A549 (cell line): ENCODE measurements at places on chromosomes 11 and 22. TPM values are rescaled to one million over a fixed set of nuclear protein-coding genes. Genes with fewer than 3 reads are reported as not detected.

DNA sequence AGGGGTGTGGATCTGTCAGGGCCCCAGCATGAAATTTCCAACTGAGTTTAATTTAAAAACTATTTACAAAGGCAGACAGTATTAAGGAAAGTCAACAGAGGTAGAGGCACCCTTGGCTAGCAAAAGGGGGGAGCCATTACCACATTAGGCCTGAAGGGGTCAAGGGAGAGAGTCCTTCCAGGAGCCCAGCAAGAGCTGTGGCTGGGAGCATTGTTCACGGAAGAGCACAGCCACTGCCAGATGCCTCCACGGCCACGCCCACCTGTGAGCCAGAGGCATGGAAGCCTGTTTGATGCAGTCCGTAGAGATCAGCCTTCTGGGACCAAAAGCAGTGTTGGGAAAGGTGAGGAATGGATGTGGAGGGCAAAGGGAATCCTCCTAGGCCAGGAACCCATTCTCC lies 102.6 kb downstream of the GALNT18 start:
- no peak for DNase-seq

- DNase-seq = no peak
Measured at GRCh38 chr11:2643746-2644145, 56.0 kb downstream of the KCNQ1OT1 start.

OR52A1 gene
- polyA plus RNA-seq = not detected in 3 replicates

DNA sequence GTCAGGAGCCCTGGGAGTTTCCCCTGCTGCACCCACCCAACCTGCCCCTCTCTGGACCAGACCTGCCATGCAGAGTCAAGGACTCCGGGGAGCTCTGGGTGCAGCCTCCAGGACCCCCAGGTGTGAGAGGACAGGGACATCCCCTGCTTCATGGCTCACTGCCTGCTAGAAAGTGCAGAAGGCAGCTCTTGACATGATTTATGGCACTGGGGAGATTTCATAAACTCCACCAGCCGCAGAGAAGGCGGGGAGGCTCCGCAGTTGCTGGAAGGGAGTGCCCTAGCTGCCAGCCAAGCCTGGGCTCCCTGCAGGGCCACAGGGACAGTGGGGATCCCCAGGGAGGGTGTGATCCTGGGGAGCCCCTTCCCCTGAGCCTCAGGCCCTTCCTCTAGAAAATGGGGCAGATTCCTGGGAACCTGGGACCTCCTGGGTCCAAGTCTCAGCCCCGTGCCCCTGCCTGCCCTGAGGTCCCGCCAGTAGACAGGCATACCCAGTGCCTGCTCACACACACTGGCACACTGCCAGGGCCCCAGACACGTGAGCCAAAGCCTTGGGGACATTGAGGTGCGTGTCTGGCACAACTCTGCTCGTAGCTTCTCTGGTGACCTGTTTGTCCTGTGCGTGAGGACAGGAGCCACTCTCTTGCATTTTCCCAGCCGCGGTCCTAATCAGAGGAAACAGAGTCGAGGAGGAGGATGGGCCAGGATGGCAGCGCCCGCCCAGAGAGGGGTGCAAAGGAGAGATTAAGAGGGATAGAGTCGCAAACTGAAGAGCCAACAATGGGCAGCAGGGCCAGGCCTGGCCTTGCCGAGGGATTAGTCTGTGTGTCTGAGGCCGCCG lies 13.8 kb downstream of the CABP7 start:
- no peak for DNase-seq

GRCh38 chr22:37314315-37315074 lies 32.2 kb downstream of the CYTH4 start:
- DNase-seq = no peak

C11orf21 gene
- not detected in 3 replicates for polyA plus RNA-seq

- no peak for DNase-seq
Measured at GRCh38 chr11:129596351-129596750, 219.3 kb upstream of the TMEM45B start.

EWSR1 gene
- 266 to 281 TPM (median 272 TPM) in 3 replicates for polyA plus RNA-seq

DNA sequence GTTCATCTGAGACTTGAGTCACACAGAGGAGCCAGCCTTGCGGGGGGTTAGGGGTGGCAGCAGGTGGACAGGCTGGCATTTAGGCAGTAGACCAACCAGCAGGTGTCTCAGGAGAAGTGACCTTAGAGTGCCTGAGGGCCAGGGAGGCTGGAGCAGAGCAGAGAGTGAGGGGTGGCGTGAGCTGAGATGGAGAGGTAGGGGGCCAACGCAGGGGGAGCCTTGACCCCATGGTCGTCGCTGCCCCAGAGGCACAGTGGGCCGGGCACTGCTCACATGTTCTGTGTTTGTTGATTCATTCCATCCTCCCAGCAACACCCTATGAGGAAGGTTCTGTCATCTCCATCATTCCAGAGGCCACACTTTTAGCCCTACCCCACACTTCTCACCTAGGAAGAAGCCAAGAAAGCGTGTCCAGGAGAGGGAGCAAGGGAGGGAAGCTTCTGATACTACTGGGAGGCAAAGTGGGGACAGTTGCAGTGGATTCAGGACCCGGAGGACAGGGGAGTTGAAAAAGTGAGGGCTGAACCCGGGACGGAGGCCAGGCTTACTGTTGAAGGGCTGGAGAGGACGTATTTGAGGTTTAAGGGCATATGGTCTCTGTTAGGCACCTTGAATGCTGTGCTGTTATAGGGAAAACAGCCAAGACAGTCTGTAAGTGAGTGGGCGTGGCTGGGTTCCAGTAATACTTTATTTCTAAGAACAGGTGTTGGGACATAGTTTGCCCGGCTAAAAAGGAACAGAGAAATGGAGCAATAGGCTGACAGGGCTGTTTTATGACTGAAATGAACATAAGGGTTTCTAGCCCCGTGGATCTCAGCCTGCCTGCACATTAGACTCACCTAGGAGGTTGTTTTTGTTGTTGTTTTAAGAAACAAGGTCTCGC lies 7.3 kb downstream of the SART1 start:
- no peak for DNase-seq

PAK1 gene
- polyA plus RNA-seq = 18.9 to 22.2 TPM (median 20.6 TPM) in 3 replicates

C11orf91 gene
- 0.15 to 0.34 TPM in 2 of 3 replicates, not detected in the other for polyA plus RNA-seq
